ENCODE measurements at places on chromosomes 3 and 15.

DNA sequence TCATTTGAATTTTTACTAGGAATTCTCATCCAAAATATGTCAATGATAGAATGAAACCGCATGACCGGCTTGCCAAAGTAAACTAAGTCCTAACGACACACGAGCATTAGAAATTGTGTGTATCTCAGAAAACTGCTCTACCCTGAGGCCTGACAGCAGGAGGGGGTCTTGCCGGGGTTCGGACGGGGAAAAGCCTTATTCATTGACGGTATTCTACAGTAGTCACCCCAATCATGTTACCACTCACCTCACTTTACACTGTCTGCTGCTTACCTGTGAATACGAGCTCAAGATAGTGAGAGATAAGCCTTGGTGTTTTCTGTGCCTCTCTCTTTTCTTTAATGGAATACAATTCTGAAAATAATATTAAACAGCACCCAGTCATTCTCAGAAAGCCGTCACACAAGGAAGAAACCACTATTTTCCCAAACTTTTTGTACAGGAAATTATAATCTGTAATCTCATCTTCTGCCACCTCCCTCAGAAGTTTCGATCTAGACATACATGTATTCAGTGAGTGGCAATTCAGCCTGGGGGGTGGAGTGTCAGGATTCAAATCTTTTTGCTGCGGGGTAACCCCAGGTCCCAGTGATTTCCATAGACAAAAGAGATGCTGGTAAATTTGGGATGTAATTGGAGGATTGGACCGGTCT, 492 bp upstream of the FAM43A start:
- no peak for DNase-seq

DNA sequence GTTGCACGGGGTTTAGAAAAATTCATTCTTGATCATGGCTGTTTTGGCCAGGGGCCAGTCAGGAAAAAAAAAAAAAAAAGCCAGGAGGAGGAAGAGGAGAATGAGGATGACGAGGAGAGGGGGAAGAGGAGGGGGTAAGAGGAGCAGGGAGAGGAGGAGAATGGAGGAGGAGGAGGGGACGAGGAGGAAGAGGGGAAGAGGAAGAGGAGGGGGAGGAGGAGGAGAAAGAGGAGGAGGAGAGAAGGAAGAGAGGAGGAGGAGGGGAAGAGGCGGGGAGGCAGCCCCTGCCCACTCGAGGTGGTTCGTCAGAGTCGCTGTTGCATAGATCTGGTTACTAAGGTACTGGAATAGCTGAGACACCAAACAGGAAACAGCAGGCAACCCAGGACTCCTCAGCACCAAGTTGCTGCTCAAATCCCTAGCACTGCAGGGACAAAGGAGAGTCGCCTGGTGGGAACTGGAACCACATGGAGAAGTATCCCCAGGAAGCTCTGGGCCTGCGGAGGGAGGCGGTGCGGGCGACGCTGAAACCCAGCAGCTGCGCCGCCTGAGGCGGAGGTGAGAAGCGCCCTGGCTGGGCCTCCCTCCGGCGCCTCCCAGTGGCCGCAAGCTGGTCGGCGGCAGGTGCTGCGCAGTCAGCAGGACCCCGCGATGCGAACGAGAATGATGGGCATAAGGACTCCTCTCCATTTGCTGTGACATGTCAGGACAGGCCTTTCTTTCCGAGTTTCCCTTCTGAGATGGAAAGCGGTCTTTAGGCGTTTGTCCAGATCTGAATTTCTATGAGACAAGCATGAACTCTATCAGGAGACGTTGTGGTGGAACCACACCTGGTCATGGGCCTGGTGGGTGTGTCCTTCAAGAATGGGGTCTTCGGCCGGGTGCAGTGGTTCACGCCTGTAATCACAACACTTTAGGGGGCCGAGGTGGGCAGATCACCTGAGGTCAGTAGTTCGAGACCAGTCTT, 17.5 kb downstream of the FAM240A start:
- peak; percentile 65 for DNase-seq

GRCh38 chr3:49058011-49058410, 28.8 kb upstream of the IMPDH2 start:
- DNase-seq = no peak

- DNase-seq = no peak
Measured at GRCh38 chr15:40058476-40059140, 19.6 kb upstream of the SRP14 start.

DNA sequence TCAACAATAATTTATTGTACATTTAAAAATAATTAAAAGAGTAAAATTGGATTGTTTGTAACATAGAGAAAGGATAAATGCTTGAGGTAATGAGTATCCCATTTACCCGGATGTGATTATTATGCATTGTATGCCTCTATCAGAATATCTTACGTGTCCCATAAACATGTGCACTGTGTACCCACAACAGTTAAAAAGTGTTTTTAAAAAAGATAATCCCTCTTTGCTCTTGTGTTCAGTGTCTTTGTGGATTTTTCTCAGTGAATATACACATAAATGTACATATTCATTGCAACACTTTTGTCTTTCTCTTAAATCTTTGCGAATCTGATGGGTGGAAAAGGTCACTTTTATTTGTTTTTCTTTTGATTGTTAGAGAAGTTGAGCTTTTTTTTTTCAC, 20.4 kb downstream of the YEATS2 start:
- no peak for DNase-seq

DNA sequence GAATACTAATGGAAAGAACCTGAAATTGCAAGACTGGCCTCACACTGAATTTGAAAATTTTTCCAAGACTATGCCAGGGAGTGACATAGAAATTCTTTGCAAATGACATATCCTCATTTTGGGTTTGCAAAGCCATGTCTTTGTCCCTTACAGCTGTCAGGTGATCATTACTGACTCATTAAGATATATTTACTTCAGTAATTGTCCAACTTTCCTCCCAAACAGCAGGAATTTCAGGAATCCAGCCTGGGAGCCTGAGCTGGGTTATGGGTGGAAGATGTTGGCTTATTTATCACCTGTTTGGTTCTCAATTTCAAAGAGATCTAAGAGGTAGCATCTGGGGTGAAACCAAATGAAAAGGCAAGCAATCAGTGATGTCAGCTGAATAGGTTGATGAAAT, 111.6 kb upstream of the ACP3 start:
- DNase-seq = no peak

- no peak for DNase-seq
Measured at GRCh38 chr3:73571238-73571794, 53.4 kb downstream of the PDZRN3 start.

GRCh38 chr3:108300103-108300849, 3.9 kb downstream of the HHLA2 start:
- DNase-seq = no peak

DNA sequence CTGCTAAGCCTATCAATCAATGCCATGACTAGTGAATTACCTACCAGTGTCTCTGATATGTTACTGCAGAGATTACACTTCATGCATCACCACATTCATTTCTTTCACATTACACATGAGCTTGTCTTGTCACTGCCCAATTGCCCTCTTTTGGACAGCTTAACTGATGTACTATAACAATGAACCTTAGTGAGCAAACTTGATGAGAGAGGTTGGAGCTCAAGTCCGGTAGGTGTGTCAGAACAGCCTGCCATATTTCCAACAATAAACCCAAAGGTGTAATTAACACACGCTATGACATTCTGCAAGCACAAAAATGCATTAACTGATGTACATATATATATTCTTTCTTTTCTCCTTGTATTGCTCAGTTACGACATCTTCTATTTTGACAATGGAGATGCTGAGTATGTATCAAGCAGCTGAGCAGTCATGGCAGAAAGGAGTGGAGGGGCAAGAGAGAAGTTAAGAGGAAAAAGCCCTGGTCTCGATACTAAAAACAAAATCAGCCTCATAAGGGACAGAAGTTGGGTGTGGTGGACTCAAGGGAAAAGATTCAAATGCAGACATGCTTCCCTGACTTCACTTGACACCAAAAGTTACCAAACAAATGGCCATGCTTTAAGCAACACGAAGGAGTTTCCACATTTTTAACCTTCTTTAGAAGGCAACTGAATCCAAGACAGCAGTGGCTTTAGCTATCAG, 538.2 kb downstream of the FOXP1 start:
- DNase-seq = no peak

DNA sequence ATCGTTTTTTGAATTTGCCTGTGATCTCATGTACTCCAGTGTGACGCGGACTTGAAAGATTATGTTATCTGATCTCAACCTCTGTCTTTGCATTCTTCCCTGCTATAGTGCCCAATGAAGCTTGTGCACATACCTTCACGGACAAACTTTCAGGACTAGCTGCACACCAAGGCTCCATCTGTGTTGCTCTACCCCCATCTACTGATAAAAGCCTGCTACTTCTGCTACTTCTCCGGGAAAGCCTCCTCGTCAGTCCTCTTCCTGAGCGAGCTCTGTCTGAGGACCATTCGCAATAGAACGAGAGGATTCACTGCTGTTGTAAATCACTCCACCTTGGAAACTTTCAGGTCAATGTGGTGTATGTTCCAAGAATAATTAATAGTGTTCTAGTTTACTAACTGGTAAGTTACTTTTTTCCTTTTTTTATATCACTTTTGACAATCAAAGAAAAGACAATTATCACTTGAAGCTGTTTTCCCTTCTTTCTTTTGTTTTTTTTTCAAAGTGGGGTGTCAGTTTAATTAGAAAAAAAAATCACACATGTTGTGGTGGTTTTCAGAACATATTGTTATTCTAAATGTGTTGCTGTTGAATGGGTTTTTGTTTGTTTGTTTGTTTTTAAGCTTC, 217.6 kb downstream of the ARRDC4 start:
- peak; percentile 35 for DNase-seq

GRCh38 chr15:81160312-81161159, 26.5 kb downstream of the CFAP161 start:
- DNase-seq = no peak

- no peak for DNase-seq
Measured at GRCh38 chr3:162776148-162776547, 1279.5 kb downstream of the OTOL1 start.

- DNase-seq = no peak
Measured at GRCh38 chr3:169213956-169214355, 449.6 kb downstream of the MECOM start.

DNA sequence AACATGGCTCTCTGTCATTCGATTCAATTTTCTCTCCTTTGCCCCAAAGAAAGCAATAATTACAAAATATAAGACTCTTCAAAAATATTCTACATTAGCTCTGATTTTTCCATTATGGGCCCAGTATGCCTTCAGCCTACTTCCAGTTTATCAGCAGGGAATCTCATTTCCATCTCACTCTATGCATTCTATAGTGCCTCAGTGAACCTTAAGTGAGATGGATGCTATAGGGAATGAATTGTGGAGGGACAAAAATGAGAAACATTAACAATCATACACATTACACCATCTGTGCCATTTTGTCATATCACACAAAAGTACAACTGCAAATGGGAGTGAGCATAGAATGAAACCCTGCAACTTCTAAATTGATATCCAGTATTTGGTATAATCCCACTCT, 50.7 kb upstream of the TSPAN3 start:
- no peak for DNase-seq

DNA sequence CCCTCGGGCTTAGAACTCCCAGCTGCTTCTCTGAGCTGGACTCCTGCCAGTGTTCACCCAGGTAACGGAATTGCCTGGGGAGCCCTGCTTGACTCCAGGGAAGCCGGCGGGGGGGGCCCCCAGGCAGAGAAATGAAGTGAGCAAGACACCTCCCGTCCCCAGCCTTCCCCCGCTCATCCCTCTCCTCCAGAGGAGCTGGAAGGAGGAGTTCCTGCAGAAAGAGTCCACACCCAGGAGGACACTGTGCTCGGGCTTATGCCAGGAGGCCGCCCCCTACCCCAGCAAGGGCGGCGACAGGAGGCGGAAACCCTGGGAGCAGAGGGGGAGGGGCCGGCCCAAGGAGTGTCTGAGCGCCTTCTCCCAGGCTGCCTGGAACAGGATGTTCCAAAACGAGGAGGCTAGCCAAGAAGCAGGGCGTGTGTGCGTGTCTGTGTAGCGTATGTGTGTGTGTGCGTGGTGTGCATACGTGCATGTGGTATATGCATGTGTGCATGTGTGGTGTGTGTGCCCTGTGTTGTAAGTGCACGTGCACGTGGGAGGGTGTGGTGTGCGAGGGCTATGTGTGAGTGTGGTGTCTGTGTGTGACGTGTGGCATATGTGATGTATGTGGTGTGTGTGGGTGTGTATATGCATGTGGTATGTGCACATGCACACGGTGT, 511.3 kb downstream of the SHQ1 start:
- DNase-seq = no peak

DNA sequence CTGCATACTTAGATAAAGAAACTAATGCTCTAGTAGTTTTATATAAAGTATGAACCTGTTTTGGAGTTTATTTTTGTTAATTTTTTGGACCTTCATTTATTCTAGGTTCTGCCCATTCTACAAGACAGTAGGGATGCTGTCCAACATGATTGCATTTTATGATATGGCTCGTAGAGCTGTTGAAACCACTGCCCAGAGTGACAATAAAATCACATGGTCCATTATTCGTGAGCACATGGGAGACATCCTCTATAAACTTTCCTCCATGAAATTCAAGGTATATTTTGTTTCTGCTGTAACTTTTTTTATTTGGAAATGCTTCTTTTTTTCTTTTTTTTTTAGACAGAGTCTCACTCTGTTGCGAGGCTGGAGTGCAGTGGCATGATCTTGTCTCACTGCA, 33.3 kb upstream of the GRAMD1C start:
- DNase-seq = no peak

DNA sequence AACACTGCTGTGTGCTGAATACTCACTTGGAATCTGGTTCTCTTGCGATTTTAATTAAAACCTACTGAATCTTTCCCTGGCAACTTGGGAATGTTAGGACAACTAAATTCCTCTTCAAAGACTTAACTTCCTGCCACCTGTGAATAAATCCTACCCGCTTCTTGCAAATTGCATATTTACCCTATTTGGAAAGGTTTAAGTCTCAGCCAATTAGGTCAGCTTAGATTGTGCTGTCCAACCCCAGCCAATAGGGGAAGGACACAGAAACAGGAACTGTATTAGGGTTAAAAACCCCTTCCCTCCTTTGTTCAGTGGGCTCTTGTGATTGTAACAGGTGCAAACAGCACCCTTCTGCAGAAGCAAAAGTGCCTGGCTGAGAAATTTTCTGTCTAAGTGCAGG, 38.6 kb upstream of the FSTL1 start:
- DNase-seq = no peak

GRCh38 chr15:25734680-25735355, 128.3 kb downstream of the ATP10A start:
- DNase-seq = no peak

DNA sequence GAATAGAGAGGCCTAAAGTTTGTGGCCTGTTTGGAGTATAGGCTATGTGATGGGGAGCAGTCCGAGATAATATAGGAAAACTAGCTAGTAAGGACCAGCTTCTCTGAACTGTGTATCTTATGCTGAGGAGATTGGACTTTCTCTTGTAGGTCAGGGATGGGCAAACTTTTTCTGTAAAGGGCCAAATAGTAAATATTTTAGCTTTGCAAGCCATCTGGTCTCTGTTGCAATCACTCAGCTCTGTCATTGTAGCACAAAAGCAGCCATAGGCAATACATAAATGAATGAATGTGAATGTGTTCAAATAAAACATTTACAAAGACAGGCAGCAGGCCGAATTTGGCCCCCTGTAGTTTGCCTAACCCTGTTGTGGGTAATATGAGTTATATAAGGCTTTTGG, 24.5 kb downstream of the TMOD3 start:
- DNase-seq = no peak

- no peak for DNase-seq
Measured at GRCh38 chr15:58604455-58604923, 145.0 kb downstream of the ADAM10 start.

- no peak for DNase-seq
Measured at GRCh38 chr3:19934098-19934566, at the start of gene EFHB. TSS of gene EFHB (minus strand) at chr3:19934217. CDS start at chr3:19934018, 199 bp downstream.
